ENCODE measurements at places on chromosomes 5 and 9.

- no peak for DNase-seq
Measured at GRCh38 chr5:26535215-26535614, 503.2 kb downstream of the CDH9 start.

GRCh38 chr5:39498278-39498952 lies 73.6 kb upstream of the DAB2 start:
- no peak for DNase-seq

DNA sequence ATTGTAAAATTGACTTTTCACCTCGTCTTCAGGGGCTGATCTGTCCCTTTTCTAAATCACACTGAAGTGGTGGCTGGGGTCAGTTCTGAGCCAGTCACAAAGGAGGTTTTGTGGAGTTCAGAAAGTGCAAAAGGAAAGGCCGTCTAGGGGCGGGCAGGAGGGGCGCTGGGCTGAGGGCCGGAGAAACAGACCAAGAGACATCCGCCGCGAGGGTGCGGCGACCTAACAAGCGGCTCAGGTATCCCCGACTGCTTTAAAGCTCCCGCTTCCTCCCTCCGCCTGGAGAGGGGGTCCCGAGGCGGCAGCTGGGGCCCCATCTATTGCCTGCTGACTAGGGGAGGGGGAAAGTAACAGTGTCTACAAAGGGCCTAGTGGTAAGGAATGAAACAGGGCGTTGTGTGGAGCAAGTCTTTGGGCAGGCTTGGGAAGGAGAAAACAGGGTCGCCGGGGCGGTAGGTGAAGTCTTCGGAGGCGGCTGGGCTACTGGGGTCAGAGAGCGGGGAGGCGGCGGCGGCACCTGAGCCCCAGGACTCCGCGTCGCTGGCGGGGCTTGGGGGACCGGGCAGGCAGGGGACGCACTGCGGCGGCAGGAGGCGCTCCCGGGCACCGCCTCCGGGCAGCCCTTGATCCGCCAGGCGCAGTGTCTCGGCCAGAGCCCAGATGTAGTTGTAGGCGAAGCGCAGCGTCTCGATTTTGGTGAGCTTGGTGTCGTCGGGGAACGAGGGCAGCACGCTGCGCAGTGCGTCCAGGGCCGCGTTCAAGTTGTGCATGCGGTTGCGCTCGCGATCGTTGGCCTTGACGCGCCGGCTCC lies 950 bp downstream of the NEUROG1 start:
- no peak for DNase-seq

GRCh38 chr9:122402403-122402871 lies 31.6 kb downstream of the PTGS1 start:
- peak; percentile 80 for DNase-seq

DNA sequence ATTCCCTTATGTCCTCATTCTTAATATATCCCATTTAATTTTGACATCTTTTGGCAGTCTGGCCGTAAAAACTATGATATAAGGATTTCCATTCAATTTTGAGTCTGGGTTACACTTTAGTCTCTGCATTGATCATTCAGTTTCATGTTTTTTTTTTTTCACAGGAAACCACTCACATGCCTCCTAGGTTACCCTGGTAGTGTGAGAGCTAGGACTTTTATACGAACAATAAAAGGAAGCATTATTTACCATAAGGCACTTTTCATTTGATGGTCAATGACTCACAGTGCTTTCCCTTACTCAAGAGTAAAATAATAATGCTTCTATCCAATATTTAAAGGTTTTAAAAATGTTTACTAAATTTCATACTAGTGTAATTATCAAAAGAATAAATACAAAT lies 16.4 kb upstream of the DMAC1 start:
- no peak for DNase-seq

- no peak for DNase-seq
Measured at GRCh38 chr9:96859461-96860198, 5.3 kb upstream of the ZNF782 start.

DNA sequence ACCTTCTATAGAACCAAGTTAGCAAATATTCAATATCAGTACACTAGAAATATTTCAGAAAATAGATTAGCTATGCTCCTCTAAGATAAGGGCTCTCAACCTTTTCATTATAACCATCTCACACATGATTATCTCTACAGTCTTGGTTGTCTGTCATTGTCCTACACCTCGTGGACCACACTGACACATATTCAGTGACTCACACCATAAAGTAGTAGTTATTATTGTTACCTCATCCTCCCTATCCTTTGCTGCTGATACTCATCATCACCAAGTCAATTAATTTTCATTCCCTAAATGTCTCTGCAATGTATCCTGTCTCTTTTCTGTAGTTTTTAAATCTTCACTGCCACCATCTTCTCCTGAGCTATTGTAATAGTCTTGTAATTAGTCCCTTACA lies 1309.2 kb upstream of the C9orf72 start:
- no peak for DNase-seq

DNA sequence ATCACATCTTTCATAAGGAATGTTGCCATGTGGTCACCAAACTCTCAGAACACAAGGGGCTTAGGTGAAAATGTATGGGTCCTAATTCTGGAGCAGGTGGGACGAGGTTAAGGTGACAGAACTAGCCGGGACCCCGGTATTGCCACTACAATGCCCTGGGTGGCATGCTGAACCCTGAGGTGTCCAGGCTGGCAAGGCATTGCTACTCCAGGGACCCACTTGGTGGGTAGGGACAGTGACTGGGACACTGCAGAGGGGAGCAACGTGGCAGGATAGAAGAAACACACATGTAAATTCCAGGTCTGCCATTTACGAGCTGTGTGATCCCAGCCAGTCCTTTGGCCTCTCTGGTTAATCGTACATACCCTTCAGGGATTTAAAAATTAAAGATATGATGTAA lies 206.9 kb upstream of the MVB12B start:
- DNase-seq = no peak

DNA sequence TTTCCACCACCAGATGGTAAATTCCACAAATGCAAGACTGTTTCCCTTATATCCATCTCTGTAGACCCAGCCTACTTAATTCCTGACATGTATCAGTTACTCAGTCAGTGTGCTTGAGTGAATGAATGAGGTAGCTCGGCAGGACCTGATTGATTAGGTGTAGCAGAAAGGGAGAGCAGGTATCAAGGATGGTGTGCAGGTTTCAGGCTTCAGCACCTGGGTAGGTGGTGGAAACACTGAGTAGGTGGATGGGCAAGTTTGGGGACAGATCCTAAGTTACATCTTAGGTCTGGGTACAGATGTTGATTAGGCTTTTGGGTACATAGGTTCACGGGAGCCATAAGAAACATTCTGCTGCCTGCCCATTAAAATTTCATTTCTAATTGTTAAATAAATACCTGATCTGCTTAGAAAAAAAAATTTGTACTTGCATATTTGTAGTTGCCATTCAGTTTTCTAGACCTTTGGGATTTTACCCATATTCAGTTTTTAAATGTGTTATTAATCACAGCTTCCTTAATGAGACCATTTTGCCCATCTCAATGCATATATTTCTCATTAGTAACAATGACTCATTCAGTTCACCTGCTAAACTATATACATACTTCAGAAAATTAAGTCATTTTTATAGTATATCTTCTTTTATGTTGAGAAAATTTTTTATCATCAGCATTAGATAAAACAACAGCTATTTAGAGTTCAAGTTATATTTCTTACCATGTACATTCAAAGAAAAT lies 111.8 kb downstream of the INIP start:
- no peak for DNase-seq

DNA sequence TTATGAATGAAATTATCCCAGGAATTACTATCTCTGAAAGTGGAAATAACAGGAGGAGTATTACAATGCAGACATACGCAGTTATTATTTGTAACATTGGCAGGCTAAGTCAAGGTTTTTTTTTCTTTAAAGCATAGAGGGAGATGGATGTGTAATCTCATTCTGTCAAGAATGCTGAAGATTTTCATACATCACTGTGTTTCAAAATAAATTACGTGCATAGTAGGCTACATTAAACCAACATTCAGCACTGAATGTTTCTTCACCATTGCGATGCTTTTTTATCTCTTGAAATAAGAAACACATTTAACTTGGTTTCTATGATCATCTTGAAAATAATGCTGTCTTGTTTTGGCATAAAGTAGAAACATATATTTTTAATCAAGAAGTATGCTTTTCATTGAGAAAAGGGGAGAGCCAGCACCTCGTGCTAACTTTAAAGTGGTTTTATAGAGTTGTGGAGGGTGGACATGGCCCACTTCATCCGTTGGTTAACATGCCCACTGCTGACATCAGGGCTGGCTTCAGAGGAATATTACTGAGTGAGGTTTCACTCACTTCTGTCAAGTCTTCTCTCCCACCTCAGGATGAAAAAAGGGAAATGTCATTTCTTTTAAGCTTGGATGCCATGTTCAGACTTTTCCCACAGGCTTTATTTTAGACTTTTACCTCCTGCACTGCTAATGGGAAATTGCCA lies 203.6 kb upstream of the MEF2C start:
- DNase-seq = peak; percentile 17

- no peak for DNase-seq
Measured at GRCh38 chr5:20680718-20681302, 692.8 kb upstream of the CDH18 start.

DNA sequence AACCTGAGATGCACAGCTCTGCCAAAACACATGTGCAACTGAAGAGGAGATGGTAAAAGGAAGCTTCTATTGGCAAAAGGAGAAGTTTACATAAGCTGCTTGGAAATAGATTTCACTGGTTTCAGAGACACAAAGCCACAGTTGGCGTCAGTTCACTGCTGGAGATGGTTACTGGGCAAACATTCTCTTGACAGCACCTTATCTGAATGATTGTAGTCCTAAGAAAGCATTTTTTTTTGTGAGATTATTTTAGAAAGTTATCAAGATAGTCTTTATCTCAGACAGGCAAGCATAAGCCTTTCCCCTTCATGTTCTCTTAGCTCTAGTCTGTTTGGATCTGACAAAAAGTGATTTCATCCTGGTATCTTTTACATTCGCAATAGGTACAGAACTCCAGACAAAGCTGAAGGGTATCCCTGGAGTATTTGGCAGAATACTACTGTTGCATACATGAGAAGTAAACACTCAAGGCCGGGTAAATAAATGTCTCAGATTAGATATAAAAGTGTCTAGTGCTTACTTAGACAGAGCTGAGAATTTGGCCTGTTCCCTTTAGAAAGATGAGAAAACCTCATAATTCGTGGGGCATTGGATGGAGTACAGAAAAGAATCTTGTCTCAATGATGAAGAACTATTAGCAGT lies 1668.0 kb upstream of the NUDT12 start:
- no peak for DNase-seq

DNA sequence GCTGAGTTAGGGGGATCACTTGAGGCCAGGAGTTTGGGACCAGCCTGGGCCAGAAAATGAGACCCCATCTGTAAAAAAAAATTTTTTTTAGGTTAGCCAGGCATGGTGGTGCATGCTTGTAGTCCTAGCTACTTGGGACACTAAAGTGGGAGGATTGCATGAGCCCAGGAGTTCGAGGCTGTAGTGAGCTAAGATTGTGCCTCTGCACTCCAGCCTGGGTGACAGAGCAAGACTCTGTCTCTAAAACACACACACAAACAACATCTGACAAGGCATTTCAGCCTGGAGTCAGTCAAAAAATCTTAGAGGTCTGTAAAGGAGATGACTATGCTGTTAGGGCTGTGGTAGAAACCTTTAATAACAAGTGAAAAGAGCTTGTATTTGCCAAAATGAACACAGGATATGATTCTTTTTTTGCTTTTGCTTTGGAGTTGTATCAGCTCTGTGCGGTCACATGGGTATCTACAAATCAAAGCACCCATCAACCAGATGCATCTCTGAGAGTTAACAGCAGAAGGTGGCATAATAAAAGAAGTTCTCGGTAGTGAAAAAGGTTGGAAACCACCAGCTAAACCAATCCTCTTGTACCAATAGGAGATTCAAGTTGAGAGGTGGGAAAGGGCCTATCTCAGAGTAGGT lies 3.6 kb upstream of the PSMD5 start:
- no peak for DNase-seq

- no peak for DNase-seq
Measured at GRCh38 chr5:140083120-140083519, 30.8 kb upstream of the PURA start.

DNA sequence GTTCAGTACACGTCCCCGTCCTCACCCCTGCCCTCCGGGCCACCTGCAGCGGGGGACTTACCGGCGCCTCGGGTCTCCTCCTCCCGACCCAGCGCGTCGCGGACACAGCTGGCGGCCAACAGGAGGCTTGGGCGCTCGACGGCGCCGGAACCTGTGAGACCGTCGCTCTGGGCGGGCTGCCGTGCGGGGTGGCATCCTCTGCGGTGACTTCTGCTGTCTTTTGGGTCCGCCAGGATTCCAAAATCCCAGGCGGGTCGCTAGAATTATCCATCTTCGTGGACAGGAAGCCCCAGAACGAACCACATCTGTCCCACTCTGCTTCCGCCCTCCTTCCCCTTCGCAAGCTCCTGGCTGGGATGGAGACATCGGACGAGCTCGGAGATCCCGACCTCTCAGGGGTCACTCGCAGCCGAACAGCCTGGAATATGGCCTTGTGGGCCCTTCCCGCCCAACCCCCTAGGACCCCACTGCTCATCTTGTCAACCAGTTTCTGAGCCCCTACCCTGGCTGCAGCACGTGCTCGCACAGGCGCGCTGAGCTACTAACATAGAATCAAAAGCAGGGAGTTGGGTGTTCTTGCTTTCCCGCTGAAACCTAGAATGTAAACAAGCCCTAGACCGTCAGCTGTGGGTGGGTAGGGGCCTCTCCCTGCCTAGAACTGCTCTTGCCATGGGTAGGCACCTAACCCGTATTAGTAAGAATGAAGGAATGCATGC lies 947 bp upstream of the MARCHF3 start:
- DNase-seq = no peak

DNA sequence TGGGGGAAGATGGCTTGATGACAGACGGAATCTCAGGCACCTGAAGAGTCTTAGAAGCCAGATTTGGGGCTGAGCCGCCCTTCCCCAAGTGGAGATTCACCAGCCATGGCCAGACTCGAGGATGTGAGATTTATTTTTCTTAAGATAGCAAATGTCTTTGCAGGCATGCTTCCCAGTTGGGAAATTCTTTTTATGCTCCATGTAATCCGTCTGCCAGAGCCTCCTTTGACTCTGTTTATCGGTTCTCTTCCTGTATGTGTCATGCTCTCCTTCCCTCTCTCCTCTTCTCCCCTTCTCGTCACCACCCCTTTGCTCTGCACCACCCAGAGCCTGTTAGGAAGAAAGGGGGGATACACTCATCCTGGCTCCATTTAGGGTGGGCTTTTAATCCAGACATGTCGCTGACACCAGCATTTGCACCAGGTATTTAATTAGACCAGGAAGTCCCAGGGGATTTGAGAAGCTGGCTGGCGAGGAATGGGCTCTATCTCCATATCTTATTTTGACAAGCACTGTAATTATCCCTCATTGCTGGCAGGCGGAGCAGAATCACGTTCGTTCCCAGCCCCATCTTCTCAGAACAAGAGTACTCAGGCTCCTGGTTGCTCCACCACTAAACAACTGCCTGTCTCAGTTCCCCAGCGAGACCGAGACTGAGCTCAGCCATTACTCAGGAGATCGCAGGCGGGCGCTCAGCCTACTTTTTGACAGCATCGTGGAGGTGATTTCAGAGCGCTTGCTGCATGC lies 50.9 kb downstream of the KCNIP1 start:
- no peak for DNase-seq

DNA sequence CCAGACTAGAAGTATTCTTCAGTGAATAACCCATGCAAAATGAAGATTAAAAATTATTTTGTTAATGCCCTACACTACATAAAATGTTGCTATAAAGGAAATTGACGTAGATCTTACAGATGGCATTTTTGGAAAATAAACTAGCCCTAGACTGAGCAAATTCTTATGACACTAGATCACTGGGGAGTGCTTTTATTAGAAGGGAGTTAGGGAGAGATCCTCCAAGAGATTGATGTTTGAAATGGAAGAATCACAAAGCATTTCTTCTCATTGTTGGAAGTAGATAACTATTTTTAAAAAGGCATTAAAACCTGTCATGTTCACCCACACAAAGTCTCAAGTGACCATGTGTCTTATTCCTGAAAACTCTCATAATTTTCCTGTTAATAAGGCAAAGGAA lies 351.1 kb upstream of the TLE4 start:
- DNase-seq = no peak

Measured in fibroblast of skin of left quadriceps (primary cell).